Stimulated activated naive CD8-positive, alpha-beta T cell treated with anti-CD3 and anti-CD28 coated beads, Interleukin-15, Interleukin-2, amounts not matched to agents 100 U/mL and 50 U/mL, for 24 hours (primary cell): ENCODE measurements at places on chromosomes 4 and X.

GRCh38 chrX:77160301-77160700 is 286.9 kb upstream of the FGF16 start:
- DNase-seq = peak; percentile 6

DNA sequence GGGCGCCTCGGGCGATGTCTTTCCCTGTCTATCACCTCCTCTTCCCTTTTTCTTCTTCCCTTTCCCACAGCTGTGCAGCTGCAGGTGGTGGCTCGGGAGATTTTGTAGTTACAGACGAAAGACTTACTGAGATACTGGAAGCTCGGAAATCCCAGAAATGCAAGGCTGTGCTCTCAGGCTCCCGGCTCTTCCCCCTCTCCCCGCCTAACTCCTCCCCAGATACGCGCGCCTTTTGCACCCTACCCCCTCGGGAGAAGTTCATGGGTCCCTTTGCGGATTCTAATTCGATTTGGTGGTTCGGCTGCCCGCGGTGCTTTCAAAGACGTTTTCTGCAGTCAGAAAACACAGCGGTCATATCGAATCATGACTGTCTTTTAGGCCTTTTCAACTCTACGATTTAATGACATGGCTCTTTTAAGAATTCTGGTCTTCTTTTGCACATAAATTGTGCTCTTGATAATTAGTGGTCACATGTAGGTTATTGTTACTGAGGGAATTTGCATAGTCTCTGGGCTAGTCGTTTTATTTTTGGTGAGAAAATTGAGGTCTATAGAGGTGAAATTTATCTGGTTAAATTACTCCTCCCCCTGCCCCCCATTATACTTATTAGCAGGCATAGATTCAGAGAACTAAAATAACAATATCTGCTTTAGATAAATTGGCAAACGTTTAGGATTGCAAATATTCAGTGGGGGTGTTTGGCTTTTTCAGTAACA is 1.6 kb downstream of the SEPTIN11 start:
- DNase-seq = peak; percentile 32

DNA sequence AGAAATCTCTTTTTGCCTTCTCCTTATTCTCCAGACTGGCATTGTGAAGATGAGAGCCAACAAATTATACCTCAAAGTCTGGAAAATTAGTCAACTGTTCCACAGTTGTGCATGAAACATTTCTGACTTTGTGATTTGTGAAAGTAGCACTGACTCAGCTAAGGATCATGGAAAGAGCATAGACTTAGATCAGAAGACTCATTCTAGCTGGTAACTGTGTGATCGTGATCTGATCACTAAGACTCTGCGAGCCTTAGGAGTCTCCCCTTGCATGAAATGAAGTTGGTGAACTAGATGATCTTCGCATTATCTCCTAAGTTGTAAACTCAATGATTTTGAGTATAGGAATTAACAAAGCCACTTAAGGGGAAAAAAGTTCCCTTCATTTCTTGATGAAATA is 668.1 kb downstream of the RPA4 start:
- DNase-seq = no peak

- DNase-seq = no peak
Observed at GRCh38 chrX:38893441-38893840, 92.2 kb downstream of the MID1IP1 start.

DNA sequence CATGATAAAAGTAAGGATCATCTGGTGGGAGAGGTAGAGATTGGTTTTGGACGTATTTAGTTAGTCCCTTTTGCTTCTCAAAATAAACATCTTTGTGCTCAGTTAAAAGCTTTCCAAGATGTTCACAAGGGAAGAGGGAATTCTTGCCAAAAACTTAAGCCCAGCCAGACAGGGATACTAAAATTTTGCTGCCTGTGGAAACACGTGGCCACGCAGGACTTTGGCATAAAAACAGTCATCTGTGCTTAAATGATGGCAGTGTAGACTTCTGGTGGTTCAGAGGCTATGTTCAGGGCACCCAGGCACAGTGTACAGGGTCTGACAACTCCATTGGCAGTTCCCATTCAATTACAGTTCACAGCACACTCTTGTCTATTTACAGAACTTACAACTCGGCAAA is 93.2 kb upstream of the JADE1 start:
- DNase-seq = no peak

- no peak for DNase-seq
Observed at GRCh38 chr4:168993714-168994510, 16.1 kb downstream of the CBR4 start.

GRCh38 chr4:15438939-15439524 is 11.2 kb downstream of the C1QTNF7 start:
- no peak for DNase-seq

GRCh38 chr4:25919676-25920075 is 5.7 kb downstream of the SMIM20 start:
- DNase-seq = no peak

- DNase-seq = no peak
Observed at GRCh38 chr4:1635464-1635863, 48.6 kb downstream of the FAM53A start.

DNA sequence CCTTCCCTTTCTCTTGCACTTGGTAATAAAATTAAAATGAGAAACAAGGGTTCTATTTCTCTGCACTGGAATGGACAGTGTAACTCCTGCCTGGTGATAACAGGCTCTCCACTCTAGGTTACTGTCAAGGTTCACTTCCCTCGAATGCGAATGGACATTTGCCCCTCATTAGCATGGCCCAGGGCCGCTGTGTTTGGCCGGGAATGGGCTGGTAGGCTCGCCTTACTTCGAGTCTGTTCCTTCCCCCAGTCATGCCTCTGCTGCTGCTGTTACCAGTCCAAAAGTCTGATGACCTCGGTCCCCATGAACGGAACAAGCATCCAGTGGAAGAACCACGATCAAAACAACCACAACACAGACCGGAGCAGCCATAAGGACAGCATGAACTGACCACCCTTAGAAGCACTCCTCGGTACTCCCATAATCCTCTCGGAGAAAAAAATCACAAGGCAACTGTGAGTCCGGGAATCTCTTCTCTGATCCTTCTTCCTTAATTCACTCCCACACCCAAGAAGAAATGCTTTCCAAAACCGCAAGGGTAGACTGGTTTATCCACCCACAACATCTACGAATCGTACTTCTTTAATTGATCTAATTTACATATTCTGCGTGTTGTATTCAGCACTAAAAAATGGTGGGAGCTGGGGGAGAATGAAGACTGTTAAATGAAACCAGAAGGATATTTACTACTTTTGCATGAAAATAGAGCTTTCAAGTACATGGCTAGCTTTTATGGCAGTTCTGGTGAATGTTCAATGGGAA is 61.5 kb downstream of the EDNRA start:
- no peak for DNase-seq

DNA sequence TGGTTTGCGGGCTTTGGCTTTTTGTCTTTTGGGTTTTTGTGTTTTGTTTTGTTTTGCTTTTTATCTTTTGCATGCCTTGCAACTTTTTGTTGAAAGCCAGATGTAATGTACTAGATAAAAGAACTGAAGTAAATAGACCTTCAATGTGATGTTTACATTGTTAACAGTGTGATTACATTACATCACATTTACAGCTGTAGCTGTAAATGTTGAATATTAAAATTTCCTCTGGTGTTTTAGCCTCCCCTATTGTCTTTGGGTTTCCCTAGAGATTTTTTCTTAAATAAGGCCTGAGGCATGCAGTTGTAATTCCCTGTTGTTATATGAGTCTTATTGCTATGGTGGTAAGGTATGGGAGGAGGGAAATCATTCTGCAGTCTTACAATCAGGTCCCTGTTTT is 275.0 kb downstream of the PARM1 start:
- DNase-seq = no peak

DNA sequence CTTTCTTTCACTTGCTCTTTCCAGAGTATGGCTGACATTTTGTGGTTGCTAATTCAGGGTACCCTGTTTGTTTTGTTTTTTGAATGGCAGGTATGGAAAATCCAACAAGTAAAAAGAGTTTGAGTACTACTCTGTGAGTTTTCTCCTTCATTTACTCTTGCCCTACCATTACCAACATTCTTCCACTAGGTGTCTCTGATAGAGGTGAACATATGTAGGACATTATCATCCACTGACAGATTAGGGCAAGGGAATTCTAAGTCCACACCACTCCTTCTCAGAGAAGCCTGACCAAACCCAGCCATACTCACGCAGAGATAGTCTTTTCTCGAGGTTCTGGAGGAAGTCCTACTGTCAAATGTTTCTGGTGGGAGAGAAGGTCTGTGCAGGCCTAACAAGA is 36.7 kb upstream of the HDAC8 start:
- DNase-seq = no peak

- DNase-seq = no peak
Observed at GRCh38 chr4:98728433-98728832, 70.0 kb upstream of the TSPAN5 start.
